Activated CD8-positive, alpha-beta memory T cell treated with anti-CD3 and anti-CD28 coated beads, Interleukin-2, amount 50 U/mL, for 4 hours (primary cell): ENCODE measurements at places on chromosomes 11 and 22.

GRCh38 chr11:46198245-46199240, 77.3 kb upstream of the PHF21A start:
- no peak for DNase-seq

GRCh38 chr22:27400811-27401210, 400.7 kb downstream of the MN1 start:
- DNase-seq = no peak

- no peak for DNase-seq
These were observed 5.0 kb upstream of the MTFP1 start for GRCh38 chr22:30420347-30421125.

DNA sequence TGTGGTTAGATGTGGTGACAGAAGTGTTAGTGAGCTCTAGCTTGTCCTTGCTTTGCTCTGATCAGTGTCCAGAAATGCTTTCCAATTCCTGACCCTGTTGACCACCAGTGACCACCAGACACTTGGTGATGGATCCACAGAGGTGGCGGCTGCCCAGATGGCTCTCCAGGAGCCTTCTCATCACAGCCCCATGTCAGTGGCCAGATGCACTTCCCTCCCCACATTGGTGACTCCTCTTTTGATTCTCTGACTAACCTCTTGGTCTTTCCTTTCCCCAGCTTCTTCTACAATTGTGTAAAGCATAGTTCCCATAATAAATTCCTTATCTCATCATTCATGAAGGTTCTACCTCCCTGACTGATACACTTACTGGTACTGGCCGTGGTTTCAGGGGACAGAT, 40.1 kb upstream of the CXCR5 start:
- DNase-seq = no peak

- no peak for DNase-seq
These were observed 7.6 kb upstream of the KCTD14 start for GRCh38 chr11:78030429-78031325.

DNA sequence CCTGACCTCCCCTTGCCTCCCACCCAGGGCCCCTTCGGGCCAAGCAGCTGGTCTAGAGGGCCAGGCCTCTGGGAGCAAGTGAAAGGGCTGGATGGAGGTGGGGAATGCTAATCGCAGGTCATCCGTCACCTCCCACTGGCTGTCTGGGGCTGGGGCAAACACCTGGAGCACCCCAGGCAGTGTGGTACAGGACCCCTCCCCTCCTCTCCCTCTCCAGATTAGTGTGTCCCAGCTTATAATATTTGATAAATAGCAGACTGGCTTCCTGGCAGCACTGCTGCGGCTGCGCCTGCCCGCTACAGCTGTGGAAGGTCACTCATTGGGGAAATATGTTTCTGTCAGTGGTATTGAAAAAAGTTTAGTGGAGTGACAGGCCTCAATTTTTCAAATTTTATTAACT, 90.7 kb upstream of the PHOX2A start:
- DNase-seq = no peak
